ENCODE measurements at places on chromosomes 7 and 10.
A peak's percentile ranks its signal among the peaks of the same experiment; 100 is the strongest.

- H3K27me3 ChIP-seq, result peaks cover 20% of the 10 kb centered on the region
- H3K36me3 ChIP-seq, result no peaks in the 10 kb centered on the region
- no peaks in the 10 kb centered on the region for H3K4me1 ChIP-seq
- no peak overlapping the region for H3K4me3 ChIP-seq
- DNase-seq, result no peak
Measured at GRCh38 chr10:100085596-100085995, 3.9 kb upstream of the CPN1 start.

DNA sequence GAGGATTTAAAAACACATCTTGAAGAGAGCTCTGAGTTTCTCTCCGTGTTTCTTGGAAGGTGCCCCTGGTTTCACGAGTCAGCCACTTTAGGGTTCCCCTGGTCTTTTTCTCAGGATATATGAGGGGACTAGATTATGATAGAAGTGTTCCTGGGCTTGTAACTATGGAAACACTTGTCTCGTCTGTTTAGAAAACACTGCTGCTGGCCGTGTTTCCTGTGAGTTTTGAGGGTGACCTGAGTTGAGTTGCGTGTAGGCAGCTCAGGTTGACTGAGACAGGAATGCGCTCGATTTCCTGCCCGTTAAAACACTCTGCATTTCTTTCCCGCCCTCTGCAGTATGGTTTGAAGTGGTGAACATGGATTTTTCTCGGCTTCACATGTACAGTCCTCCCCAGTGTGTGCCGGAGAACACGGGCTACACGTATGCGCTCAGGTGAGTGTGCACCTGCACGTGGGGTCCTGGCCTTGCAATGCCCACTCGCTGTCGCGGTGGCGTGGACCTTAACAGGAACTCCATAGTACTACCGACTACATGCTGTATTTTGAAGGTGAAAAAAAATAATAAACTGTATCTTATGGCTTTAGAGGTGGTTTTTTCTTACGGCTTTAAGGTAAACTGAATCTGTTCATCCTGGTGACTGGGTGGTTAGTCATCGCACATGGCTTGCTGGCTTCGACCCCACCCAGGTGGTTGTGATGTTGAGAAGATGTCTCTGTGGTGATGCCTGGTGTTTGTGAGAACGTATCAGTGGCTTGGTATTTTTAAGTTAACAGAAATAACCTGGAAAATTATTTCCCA is at the start of gene SUN1:
TSS of gene SUN1 (plus strand) at position 310 of the 801 bp plus-strand sequence. CDS start at position 359, 49 bp downstream.
- peak; percentile 72 for DNase-seq
- peaks cover 57% of the 10 kb centered on the region for H3K4me1 ChIP-seq
- peak within 1 kb of the TSS; percentile 98 for H3K27ac ChIP-seq
- peaks cover 20% of the 10 kb centered on the region for H3K36me3 ChIP-seq
- H3K4me3 ChIP-seq, result peak within 1 kb of the TSS; percentile 77
- H3K27me3 ChIP-seq, result no peaks in the 10 kb centered on the region

GRCh38 chr10:63250032-63250431 is 116.9 kb downstream of the NRBF2 start:
- H3K27ac ChIP-seq, result no peak overlapping the region
- H3K27me3 ChIP-seq, result no peaks in the 10 kb centered on the region
- no peak overlapping the region for H3K4me3 ChIP-seq
- H3K4me1 ChIP-seq, result peaks cover 32% of the 10 kb centered on the region

DNA sequence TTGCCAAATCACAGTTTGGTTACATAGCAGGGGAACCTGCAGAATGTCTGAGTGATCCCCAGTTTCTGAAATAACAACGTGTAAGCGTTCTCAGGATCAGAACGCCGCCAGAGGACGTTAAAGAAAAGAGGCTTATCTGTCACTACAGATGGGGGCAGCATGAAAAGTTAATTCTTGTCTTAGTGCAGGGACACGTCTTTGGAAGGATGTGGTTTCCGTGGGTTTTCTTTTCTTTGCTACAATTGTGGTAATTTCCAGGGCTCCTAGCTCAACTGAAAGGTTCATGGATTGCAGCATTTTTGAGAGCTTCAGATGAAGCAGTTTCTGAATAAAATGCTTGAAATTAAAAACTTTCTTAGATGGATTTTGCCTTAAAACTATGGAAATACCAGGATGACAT is 106.6 kb downstream of the PRKCQ start:
- peaks cover 62% of the 10 kb centered on the region for H3K36me3 ChIP-seq
- H3K27me3 ChIP-seq, result no peaks in the 10 kb centered on the region
- peak overlapping the region; percentile 85 for H3K27ac ChIP-seq
- H3K4me1 ChIP-seq, result peaks cover 49% of the 10 kb centered on the region

DNA sequence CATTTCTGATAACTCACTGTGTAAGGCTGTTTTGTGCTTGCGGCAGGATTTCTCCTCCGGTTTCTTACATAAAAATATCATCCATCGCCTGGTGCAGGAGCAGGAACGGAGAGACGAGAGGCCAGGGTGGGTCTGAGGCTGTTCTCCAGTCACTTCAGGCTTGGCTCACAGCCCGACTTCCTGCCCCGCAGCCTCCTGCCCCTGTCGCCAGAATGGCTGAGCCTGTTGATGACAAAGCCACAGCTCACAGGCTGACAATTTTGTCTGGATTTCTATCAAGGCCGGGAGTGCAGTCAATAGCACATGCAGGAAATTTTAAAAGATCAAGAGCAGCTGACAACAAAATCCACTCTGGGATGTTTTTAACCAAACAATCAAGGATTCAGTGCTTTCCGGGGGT is 229.7 kb upstream of the ZNF32 start:
- no peaks in the 10 kb centered on the region for H3K4me1 ChIP-seq
- no peaks in the 10 kb centered on the region for H3K27me3 ChIP-seq
- no peaks in the 10 kb centered on the region for H3K36me3 ChIP-seq
- no peak overlapping the region for H3K4me3 ChIP-seq

- H3K4me3 ChIP-seq, result no peak overlapping the region
- no peak overlapping the region for H3K27ac ChIP-seq
- H3K27me3 ChIP-seq, result peaks cover 18% of the 10 kb centered on the region
- H3K4me1 ChIP-seq, result peaks cover 2% of the 10 kb centered on the region
Measured at GRCh38 chr7:155791214-155791737, 21.0 kb downstream of the SHH start.

GRCh38 chr7:34343667-34344066 is 314.4 kb upstream of the NPSR1 start:
- no peak overlapping the region for H3K4me3 ChIP-seq
- no peak overlapping the region for H3K27ac ChIP-seq
- no peaks in the 10 kb centered on the region for H3K36me3 ChIP-seq
- no peak for DNase-seq

GRCh38 chr10:77542710-77543259 is 94.8 kb downstream of the KCNMA1 start:
- H3K4me1 ChIP-seq, result no peaks in the 10 kb centered on the region
- H3K27me3 ChIP-seq, result peaks cover 3% of the 10 kb centered on the region
- DNase-seq, result no peak
- no peak overlapping the region for H3K4me3 ChIP-seq
- no peak overlapping the region for H3K27ac ChIP-seq

DNA sequence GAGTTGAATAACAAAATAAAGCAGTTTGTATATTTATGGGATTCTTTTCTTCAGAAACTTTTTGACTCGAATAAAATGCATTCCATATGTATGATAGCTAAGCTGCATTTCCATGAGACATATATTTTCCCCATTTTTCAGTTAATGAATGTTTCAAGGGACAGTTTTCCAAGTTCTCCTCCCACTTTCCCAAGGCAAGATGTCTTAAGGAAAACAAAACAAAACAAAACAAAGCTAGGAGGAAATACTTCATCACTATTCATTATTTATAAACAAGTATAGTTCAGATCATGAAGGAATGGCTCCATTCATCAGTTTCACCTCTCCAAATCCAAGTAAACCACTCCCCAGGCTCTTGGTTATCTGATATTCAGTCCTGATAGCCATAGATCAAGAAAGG is 261.0 kb downstream of the WDR11 start:
- H3K36me3 ChIP-seq, result no peaks in the 10 kb centered on the region
- DNase-seq, result no peak
- H3K4me1 ChIP-seq, result no peaks in the 10 kb centered on the region
- no peak overlapping the region for H3K27ac ChIP-seq
- no peak overlapping the region for H3K4me3 ChIP-seq

DNA sequence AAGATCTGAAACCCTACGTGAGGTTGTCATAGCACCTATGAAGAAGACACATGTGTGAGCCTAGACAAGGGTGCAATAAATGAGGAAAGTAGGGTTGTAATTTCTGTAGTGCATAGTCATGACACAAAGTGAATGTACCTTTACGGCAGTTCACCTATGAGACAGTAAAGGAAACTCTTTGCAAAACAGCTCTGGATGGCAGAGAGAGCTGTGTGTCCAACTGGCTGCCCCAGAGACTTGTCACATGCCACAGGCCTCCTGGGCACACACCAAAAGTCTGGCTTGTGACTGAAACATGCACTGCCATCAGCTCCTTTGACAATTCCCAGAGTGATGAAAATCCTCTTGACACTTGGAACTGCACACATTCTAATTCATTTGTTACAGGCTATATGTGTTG is 90.7 kb upstream of the NAMPT start:
- no peak for DNase-seq
- peaks cover 7% of the 10 kb centered on the region for H3K4me1 ChIP-seq
- H3K4me3 ChIP-seq, result no peak overlapping the region

DNA sequence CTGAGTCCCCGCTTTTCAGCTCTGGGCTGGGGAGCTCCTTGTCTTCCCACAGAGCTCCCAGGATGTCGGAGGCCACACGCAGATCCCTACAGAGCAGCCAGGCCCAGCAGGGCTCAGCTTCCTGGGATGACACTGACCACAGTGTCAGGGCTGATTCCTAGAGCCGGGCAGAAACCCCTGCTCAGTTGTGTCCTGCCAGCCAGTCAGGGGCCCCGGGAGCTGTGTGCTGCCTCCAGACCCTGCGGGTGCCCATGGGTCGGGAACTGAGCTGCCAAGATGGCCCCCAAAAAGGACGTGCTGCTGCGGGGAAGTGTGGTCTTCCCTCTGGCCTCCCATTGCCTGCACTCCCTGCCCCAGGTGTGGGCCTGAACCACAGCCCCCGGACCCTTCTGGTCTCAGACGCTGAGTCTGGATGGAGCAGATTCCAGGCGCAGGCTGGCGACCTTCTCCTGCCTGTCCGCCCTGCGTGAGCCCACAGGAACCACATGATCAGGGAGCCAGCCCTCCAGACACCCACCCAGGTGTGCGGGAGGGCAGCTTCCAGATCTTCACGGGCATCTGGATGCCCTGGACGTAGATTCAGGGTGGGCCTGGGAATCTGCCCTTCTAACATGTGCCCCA is 217.4 kb downstream of the MAD1L1 start:
- H3K4me3 ChIP-seq, result no peak overlapping the region
- no peak for DNase-seq
- H3K27me3 ChIP-seq, result no peaks in the 10 kb centered on the region
- no peaks in the 10 kb centered on the region for H3K36me3 ChIP-seq
- no peak overlapping the region for H3K27ac ChIP-seq

- H3K4me3 ChIP-seq, result no peak overlapping the region
- no peak for DNase-seq
- H3K27me3 ChIP-seq, result no peaks in the 10 kb centered on the region
- H3K36me3 ChIP-seq, result no peaks in the 10 kb centered on the region
- peaks cover 6% of the 10 kb centered on the region for H3K4me1 ChIP-seq
Measured at GRCh38 chr7:107090457-107090856, 46.0 kb downstream of the PRKAR2B start.

- peak overlapping the region; percentile 76 for H3K4me3 ChIP-seq
- DNase-seq, result peak; percentile 30
- peaks cover 39% of the 10 kb centered on the region for H3K4me1 ChIP-seq
- H3K36me3 ChIP-seq, result no peaks in the 10 kb centered on the region
- no peak overlapping the region for H3K27ac ChIP-seq
Measured at GRCh38 chr7:128103498-128104107, 72.4 kb upstream of the LRRC4 start.

GRCh38 chr10:88185830-88186229 is 322.4 kb downstream of the PTEN start:
- H3K27ac ChIP-seq, result no peak overlapping the region
- H3K27me3 ChIP-seq, result no peaks in the 10 kb centered on the region
- peaks cover 3% of the 10 kb centered on the region for H3K4me1 ChIP-seq
- no peaks in the 10 kb centered on the region for H3K36me3 ChIP-seq

DNA sequence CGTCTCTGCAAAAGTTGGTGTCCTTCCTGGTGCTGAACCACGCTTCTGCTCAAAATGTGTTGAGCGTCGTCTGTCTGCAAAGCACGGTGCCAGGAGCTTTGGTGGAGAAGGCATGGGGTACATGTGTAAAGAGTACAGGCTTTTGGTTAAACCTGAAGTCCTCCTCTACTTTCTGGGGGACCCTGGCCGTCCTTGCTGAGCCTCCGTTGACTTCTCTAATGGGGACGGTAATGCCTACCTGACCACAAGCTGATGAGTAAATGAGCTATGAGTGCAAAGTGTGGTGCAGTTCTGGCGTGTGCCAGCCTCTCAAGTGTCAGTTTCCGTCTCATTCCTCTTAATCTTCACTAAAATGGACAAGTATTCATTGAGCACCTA is 527 bp upstream of the HERPUD2 start:
- H3K27ac ChIP-seq, result peak overlapping the region; percentile 98
- DNase-seq, result peak; percentile 17

DNA sequence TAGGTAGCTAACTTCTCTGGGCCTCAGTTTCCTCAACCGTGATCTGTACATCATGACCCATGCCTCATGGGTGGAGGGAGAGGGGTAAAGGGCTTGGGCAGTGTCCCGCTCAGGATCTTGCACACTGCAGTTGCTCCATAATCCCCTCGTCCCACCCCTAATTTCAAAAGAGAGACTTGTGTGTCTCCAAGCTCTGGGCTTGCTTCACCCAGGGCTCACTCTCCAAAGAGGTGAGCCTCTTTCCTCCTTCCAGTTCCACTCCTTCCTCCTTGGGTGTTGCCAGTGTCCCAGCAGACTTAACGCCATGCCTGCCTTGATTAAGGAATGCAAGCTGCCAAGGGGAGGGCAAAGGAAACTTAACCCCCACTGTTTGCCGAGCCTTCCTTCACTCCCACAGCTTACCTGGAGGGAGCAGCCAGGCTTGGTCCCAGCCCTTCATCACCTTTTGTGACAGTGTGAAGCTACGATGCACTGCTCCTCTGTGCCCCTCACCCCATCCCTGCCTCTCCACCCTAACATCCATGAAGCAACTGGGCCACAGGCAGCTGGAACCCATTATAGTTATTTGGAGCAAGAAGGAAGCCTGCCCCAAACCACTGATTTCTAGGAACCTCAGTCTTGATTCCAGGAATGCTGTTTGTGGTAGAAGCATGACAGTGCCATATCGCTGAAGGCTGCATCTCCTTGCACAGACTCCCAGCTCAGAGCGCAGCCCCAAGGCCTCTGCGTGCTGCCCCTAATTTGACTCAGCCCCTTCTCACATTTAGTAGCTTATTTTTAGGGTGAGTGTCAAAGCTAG is 363.3 kb downstream of the TNS3 start:
- peaks cover 10% of the 10 kb centered on the region for H3K27me3 ChIP-seq
- no peak overlapping the region for H3K4me3 ChIP-seq
- no peaks in the 10 kb centered on the region for H3K36me3 ChIP-seq
- no peak for DNase-seq
- H3K4me1 ChIP-seq, result no peaks in the 10 kb centered on the region

DNA sequence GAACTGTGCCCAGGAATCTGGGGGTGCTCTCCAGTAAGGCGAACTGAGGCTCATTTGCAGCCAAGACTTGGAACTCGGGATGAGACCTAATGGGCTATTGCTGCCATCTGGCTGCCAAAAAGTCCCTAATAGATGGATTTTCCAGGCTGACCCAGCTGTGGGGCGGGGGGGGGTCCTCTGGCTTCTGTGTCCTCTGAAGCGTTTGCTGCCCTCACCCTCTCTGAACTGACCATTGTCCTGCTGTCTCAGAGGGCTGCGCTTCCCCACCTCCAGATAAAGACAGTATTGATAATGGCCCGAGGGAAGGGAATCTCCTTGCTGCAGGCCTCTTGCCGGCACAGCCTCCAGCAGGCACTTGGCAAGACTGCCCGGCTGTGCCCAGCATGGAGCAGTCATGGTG is 46.6 kb downstream of the CLEC2L start:
- peaks cover 10% of the 10 kb centered on the region for H3K36me3 ChIP-seq
- no peak for DNase-seq
- no peak overlapping the region for H3K4me3 ChIP-seq
- H3K4me1 ChIP-seq, result peaks cover 7% of the 10 kb centered on the region
